ENCODE measurements at places on chromosomes 7 and 10. TPM values are rescaled to one million over a fixed set of nuclear protein-coding genes. Genes with fewer than 3 reads are reported as not detected.

DNA sequence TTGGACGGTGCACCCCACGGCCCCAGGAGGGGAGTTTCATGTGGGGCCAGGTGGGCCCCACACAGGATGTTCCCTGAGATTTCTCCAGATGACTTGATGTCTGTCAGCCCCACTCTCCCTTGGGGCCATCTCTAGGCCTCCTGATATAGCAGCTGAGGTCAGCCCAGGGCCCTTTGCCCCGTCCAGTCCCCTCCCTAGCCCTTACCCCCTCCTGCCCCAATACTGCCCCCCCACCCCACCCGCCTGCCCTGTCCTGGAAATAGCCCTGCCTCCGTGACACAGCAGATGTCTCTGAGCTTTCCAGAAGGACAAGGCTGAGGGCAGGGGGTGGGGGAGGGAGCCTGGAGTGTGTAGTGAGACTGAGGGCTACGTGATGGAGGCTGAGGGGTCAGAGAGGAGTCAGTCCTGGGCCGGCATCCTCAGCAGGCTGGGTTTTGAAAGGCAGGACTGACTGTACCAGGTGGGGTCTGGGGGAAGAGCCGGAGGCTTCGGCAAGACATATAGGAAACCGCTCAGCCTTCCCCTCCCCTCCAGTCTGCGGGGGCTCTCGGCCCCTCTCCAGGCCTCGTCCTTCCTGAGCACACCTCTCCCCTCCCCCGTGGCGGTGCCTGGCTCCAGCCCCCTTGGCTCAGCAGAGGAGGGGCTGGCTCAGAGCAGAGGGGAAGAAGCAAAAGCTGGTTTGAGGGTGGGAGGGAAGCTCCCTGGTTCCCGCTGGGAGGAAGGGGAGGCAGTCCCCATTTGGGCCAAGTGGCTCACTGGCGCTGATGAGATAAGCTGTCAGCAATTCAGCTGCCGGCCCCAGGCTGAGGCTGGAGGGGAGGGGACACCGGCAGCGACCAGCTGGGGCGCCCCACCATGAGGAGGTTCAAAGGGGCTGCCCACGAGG is 2.0 kb downstream of the FLNC start:
- H3K36me3 ChIP-seq: peaks cover 21% of the 10 kb centered on the region
- peaks cover 35% of the 10 kb centered on the region for H3K4me1 ChIP-seq
- DNase-seq: peak; percentile 83

DNA sequence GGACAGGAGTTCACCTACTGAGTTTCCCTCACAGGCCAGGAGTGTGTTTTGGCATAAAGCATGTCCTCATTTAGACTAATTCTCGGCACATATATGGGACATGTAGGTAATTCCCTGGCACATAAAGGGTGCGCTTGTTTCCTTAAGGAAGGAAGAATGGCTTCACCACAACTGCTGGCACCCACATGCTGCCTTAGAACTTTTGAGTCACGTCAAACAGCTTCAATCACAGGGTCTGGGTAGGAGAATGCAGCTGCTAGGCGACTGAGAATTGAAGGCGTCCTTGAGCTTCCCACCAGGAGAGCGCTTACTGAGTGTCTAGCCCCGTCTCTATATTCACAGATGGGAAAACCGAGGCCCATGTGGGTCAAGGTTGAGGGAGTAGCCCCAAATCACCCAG is 146.1 kb downstream of the CHN2 start:
- no peaks in the 10 kb centered on the region for H3K27me3 ChIP-seq
- DNase-seq: no peak
- H3K4me1 ChIP-seq: peaks cover 4% of the 10 kb centered on the region

DNA sequence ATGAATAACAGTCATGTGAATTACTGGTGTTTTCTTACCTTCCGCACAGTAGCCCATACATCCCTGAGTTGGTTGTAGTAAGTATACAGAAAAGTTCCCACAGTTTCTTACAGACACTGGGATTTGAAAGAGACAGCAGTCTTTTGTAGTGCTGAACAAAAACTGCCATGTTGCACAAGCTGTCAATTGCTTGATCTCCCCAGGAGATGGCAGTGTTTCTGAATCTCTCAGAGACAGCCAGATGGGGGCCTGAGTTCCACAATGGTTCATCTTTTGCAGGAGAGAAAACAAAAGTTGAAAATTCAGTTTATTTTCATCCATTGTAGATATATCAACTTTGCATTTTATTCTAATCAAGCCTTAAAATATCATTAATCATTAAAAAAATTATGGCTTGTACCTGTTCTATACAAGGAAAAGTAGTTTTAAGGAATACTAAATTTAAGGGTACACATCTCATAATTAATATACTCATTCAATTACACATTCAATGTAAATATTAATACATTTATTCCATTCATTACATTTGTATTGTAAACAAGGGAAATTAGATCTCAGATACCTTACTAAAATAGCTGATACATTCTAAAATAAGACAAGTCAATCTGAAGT is 14.5 kb downstream of the VWDE start:
- H3K27ac ChIP-seq: no peak overlapping the region
- H3K4me3 ChIP-seq: no peak overlapping the region
- H3K36me3 ChIP-seq: no peaks in the 10 kb centered on the region
- H3K4me1 ChIP-seq: no peaks in the 10 kb centered on the region

GRCh38 chr10:124231168-124232155 is 138.1 kb upstream of the CHST15 start:
- peak; percentile 46 for DNase-seq
- no peaks in the 10 kb centered on the region for H3K36me3 ChIP-seq
- H3K4me3 ChIP-seq: no peak overlapping the region
- H3K4me1 ChIP-seq: no peaks in the 10 kb centered on the region
- H3K27me3 ChIP-seq: no peaks in the 10 kb centered on the region

GRCh38 chr7:4383584-4383983 is 298.5 kb upstream of the FOXK1 start:
- no peak overlapping the region for H3K4me3 ChIP-seq
- no peaks in the 10 kb centered on the region for H3K4me1 ChIP-seq
- no peaks in the 10 kb centered on the region for H3K36me3 ChIP-seq
- DNase-seq: no peak
- H3K27ac ChIP-seq: no peak overlapping the region

DNA sequence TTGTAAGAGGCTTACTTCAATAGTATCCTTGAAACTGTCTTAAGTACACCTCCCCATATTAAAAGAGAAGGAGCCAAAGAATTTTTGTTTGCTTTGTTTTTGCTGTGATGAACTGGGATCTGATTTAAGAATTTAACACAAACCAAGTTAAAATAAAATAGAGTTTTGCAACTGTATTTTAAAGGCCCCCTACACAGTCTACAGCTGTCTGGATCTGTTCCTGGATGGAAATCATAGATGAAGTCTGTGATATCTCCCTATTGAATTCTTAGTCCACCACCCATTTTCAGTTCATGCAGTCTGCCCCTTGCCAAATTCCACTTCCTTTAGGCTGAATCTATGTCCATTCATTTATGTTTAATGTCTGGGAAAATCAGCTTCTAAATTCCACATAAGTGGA is 169.8 kb upstream of the MEOX2 start:
- DNase-seq: no peak
- H3K36me3 ChIP-seq: no peaks in the 10 kb centered on the region
- no peaks in the 10 kb centered on the region for H3K27me3 ChIP-seq
- H3K27ac ChIP-seq: no peak overlapping the region

DNA sequence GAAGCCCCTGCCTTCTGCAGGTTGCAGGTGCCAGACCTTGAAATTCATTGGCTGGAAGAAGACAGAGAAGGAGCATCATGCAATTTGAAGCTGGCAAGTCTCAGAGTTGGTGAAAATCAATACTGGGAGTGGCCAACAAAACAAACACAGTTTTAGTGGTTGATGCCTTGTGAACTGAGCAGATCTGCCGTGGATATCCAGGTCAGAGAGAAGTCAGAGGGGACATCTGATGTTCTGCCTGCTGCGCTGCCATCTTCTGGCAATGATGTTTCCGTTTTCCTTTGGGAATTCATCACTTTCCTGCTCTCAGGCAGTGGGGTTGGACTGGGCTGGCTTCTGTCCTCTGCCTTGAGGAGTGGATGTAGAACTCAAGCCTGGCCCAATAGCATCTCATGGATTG is 132.0 kb downstream of the RPS24 start:
- no peaks in the 10 kb centered on the region for H3K36me3 ChIP-seq
- no peak overlapping the region for H3K4me3 ChIP-seq
- no peaks in the 10 kb centered on the region for H3K4me1 ChIP-seq
- H3K27ac ChIP-seq: no peak overlapping the region
- DNase-seq: no peak
- peaks cover 10% of the 10 kb centered on the region for H3K27me3 ChIP-seq

DNA sequence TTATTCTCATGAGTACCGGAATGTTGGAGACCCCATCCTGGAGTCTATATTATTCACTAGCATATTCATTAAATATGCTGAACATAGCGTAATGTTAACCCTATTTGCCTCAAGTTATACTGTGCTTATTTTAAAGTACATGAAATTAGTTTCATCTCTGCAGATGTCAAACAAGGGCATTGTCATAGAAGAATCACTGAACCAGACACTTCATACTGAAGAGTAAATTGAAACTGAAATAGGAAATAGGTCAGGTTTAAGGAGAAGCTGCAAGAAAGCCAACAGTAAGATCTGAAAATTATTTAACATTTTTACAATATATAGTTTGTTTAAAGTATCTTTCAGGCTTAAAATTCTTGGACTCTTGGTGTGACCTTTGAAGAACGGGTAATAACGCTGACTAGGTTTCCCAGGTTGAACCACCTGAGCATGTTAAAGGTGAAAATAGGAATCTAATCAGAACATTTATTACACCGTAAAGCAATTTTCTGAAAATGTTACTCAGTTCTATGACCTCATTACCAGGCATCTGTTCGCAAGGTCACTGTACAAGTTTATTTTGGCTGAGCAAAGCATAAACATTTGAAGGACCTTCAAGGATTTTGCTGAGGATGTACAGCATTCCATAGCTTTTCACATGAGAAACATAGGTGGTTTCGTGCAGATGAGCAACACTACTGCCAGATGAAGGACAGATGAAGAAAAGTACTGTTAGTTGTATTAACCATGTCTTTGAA is 82.7 kb downstream of the REEP3 start:
- H3K36me3 ChIP-seq: peaks cover 21% of the 10 kb centered on the region
- no peak overlapping the region for H3K27ac ChIP-seq
- H3K4me3 ChIP-seq: no peak overlapping the region

- peaks cover 8% of the 10 kb centered on the region for H3K4me1 ChIP-seq
- H3K27me3 ChIP-seq: peaks cover 29% of the 10 kb centered on the region
- H3K27ac ChIP-seq: no peak overlapping the region
Observed at GRCh38 chr7:26393818-26394217, 102.2 kb downstream of the SNX10 start.

SFMBT2 gene
- 7.1 TPM for total RNA-seq

DNA sequence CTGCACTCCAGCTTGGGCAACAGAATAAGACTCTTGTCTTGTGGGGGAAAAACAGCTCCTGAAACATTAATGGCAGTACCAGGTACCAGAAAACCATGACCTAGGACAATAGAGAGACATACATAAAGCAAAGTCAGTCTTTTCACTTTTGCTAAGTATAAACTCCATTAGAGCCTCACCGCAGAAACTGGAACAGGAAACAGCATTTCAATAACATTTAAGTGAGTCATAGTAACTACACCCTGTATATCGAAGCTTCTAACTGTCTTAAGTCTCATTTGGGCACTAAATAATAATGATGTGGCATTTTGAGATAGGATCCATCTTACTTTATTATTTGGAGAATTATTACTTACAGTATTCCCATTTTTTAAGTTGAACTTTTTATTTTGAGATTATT is 517.8 kb upstream of the CELF2 start:
- no peaks in the 10 kb centered on the region for H3K27me3 ChIP-seq
- H3K4me1 ChIP-seq: no peaks in the 10 kb centered on the region
- H3K4me3 ChIP-seq: no peak overlapping the region
- H3K27ac ChIP-seq: no peak overlapping the region
- DNase-seq: no peak
- no peaks in the 10 kb centered on the region for H3K36me3 ChIP-seq

ZYX gene
- total RNA-seq: 20.6 TPM

- no peaks in the 10 kb centered on the region for H3K4me1 ChIP-seq
- DNase-seq: no peak
- H3K4me3 ChIP-seq: no peak overlapping the region
- H3K36me3 ChIP-seq: no peaks in the 10 kb centered on the region
- H3K27ac ChIP-seq: no peak overlapping the region
Observed at GRCh38 chr10:94224656-94225055, 138.1 kb downstream of the NOC3L start.

- no peaks in the 10 kb centered on the region for H3K4me1 ChIP-seq
- no peak overlapping the region for H3K4me3 ChIP-seq
- no peaks in the 10 kb centered on the region for H3K27me3 ChIP-seq
- DNase-seq: no peak
- H3K36me3 ChIP-seq: no peaks in the 10 kb centered on the region
- H3K27ac ChIP-seq: no peak overlapping the region
Observed at GRCh38 chr7:119959811-119960210, 313.2 kb upstream of the KCND2 start.

DNA sequence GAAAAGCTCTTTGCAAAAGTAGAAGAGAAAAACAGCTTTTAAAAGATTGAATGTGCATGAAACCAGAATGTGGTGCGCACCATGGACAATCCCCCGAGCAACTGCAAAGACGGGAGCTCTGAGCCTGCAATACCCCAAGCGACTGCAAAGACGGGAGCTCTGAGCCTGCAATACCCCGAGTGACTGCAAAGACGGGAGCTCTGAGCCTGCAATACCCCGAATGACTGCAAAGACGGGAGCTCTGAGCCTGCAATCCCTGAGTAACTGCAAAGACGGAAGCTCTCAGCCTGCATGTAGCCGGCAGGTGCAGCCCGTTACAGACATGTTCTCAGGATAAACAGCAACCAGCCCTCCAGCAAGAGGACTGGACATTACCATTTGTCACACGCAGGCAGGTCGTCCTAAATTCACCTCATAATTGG is 6.2 kb downstream of the ZNF775 start:
- H3K27me3 ChIP-seq: no peaks in the 10 kb centered on the region
- H3K4me1 ChIP-seq: peaks cover 2% of the 10 kb centered on the region
- H3K4me3 ChIP-seq: no peak overlapping the region
- DNase-seq: no peak
- peaks cover 13% of the 10 kb centered on the region for H3K36me3 ChIP-seq
- H3K27ac ChIP-seq: no peak overlapping the region

DNA sequence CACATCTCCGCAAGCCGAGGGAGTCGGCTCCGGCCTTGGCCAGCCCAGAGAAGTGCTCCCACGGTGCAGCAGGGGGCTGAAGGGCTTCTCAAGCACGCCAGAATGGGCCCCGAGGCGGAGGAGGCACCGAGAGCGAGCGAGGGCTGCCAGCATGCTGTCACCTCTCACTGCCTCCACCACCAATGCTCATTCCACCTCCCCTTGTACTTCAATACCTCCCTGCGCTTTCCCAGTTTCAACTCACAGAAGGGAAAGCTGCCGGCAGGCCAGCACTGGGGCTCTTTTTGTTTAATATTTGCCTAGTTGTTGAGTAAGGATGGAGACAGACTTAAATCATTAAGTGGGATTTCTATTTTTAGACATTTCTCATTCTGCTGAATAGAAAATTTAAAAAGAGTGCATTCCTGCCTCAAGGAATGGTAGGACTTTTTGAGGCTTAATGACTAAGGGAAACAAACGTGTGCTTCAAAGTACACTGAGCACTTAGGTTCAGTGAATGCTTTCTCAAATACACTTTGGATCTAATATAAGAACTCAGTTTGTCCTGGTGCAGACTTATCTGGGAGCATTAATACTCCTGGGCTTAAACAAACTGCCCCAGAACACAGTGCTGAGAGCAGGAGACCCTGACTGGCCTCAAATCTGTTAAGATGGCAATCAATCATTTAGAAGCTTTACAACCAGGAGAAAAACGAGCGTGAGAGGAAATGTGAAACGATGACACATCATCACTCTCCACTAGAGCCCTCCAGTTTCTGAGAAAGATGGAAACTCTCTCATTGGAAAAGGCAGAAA is 131.2 kb downstream of the RALA start:
- peak; percentile 55 for DNase-seq
- no peaks in the 10 kb centered on the region for H3K36me3 ChIP-seq
- no peak overlapping the region for H3K4me3 ChIP-seq
- peak overlapping the region; percentile 7 for H3K27ac ChIP-seq
- no peaks in the 10 kb centered on the region for H3K27me3 ChIP-seq

GIMAP7 gene
- 11.7 TPM for total RNA-seq

ACSM6 gene
- total RNA-seq: not detected
